ENCODE measurements at places on chromosomes 16 and 17.

DNA sequence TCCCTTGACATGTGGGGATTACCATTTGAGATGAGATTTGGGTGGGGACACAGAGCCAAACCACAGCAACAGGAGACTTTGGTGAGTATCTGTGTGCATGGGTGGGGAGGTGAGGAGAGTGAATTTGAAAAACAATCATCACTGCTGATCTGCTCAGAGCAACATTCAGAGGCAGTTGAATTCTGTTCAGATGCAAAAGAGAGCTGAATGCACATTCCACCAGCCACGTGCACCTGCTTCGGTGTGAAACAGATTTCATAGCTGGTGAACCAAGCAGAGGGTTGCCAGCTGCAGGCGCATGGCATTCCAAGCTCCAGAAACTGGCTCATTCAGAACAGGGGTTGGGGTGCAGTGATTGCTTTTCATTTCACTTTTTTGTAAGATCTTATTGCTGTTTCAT, 233.1 kb upstream of the FOXF1 start:
- DNase-seq: no peak

DNA sequence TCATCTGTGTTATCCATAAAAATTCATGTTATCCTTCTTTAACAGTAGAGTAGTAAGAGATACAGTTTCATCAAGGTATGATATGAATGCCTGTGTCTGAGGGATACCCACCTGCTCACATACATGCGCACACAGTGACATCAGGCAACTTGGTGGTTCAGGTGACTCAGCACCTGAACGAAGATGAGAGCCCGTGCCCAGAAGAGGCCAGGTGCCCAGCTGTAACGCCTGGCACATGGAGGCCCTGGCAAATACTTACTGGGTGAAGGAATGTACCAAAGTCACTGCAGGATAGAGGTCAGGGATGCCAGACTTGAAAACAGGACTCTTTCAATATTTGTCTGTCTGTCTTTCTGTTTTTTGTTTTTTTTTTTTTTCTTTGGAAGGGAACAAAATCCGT, 72.6 kb upstream of the LGALS9 start:
- DNase-seq: no peak

GRCh38 chr17:74404218-74404617, 27.7 kb upstream of the GPRC5C start:
- DNase-seq: no peak

- DNase-seq: no peak
These were observed 22.7 kb downstream of the BCO1 start for GRCh38 chr16:81261049-81261648.

DNA sequence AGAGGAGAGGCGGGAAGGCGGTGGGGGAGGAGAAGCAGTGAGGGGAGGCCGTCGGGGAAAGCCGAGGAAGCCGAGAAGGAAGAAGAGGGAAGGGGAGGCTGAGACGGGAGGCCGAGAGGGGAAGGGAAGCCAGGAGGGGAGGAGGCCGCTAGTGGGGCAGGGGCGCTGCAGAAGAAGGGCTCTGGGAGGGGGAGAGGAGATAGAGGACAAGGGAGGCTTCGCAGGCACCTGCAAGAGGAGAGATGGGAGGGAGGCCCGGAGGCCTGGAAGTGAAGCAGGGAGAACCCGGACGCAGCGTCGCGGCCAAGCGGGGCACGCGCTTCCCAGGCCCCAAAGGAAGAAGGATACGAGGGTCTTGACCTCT, 2.3 kb downstream of the C17orf58 start:
- no peak for DNase-seq

DNA sequence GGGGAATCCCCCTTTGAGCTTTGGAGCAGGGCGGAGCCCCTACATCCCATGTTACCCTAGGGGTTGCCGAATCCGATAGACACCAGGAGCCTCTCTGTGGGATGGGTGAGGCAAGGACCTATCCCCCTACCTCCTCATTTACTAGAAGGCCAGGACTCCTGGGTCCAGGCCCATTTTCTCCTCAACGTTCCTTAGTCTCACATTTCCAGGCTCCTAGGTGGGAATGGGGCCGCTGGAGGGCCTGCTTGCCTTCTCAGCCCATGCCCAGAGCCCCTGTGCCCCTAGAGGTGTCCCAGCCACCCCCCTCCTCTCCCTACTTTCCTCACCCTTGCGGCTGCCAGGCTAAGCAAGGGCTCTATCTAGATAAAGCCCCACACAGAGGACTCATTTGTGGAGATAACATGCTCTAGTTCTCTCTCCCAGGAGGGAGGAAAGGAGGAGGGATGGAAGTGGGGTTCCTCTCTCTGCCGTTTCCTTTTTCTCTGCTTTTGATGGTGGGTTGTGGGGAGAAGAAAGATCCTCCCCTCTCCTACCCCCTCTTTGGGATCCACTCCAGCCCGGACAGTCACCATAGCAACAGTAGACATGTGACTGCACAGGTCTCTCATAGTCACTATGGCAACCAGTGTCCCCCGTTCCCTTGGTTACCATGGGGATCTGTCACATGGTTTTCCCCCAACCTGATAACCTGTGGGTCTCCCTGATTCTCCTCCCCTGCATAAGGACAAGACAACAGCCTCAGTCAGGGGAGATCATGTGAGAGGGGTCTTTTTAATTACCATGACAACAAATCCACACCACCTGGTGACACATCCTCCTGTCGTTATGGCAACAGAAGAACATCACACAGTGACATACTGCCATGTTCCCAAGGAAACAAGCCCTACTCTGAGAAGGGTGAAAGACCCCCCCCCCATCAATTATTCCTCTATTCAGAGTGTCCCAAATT, 5.2 kb downstream of the CACNA1G start:
- peak; percentile 59 for DNase-seq

GRCh38 chr17:2380226-2380922, 20.5 kb downstream of the MNT start:
- DNase-seq: no peak

DNA sequence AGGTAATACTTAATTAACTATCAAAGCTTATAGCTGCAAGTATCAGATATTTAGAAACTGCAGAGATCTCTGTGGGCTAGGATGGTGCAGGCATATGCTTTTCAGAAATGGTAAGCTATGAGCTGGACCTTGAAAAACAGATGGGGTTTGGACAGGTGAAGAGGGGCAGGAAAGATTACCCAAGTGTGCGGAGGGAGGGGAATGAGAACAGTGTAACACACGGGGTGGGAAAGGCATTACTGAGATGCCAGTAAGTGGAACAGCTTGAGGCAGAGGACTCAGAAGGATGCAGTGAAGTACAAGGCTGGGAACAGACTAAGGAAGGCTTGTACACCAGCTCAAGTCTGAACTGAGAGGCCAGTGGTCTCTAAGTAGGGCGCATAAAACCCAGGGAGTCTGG, 22.1 kb upstream of the EVPL start:
- no peak for DNase-seq

DNA sequence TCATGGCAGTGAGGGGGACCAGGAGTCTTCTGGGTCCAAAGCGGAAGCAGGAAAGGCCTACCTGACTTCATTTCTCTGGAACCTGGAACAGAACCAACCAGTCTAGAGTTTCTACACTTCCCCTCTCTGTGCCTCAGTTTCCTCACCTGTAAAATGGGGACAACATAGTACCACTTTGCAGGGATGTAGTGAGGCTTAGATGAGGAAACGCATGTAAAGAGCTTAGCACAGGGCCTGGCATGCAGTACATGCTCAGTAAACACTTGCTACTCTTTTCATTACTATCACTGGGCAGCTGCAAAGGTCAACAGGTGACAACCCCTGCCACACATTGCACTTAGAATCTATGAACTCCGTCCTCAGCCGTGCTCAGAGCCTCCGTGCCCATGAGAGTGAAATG, 24.2 kb downstream of the MYO15A start:
- no peak for DNase-seq

DNA sequence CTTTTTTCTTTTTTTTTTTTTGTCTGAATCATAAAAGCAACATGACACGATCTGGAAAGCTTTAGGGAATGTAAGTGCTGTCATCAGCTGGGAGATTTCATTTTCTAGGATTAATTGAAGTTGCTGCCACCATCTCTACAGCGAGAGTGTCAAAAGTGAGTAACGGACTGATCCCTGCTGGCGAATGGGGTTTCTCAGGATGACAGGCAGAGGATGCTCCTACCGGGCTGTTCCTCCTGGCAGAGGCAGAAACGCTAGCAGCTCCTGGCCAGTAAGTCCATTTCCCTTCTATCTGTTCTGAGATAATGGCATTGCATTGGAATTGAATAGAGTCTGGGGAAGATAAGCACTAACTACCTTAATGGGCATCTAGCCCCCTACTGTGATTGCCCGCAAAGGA, 80.5 kb upstream of the KIFC3 start:
- DNase-seq: no peak

- DNase-seq: no peak
These were observed 83.7 kb upstream of the ZNF469 start for GRCh38 chr16:88298833-88299745.

DNA sequence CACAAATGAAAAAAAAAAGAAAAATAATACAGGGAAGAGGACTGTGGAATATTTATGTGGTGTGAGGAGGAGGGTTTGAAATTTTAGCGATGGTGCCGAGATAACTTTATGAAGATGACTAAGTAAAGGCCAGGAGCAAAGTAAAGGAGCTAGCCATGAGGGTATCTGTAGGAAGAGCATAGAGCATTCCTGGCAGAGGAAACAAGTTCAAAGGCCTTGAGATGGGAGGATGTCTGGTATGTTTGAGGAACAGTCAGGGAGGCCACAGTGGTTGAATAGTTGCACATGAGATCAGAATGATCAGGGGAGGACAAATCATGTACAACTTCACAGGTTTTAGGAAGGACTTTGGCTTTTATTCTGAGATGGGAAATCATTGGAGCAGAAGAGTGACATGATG, 4.2 kb downstream of the CYB5B start:
- DNase-seq: no peak

DNA sequence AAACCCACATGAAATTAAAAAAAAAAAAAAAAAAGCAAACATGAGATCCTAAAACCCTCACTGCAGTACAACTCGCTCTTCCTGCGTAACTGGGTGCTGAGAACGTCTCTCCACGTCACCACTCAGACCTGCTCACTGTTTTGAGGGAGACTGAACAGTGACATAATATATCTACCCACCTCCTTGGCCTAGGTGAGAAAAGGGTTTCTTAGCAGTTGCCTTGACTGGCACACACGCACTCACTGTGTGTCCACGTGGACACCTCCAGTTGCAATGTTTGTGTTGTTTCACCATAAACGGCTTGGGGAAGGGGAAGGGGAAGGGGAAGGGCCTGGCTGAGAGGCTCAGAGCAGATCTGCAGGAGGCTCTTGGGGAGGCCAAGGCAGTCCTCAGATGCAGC, 32.0 kb downstream of the FANCA start:
- DNase-seq: no peak

DNA sequence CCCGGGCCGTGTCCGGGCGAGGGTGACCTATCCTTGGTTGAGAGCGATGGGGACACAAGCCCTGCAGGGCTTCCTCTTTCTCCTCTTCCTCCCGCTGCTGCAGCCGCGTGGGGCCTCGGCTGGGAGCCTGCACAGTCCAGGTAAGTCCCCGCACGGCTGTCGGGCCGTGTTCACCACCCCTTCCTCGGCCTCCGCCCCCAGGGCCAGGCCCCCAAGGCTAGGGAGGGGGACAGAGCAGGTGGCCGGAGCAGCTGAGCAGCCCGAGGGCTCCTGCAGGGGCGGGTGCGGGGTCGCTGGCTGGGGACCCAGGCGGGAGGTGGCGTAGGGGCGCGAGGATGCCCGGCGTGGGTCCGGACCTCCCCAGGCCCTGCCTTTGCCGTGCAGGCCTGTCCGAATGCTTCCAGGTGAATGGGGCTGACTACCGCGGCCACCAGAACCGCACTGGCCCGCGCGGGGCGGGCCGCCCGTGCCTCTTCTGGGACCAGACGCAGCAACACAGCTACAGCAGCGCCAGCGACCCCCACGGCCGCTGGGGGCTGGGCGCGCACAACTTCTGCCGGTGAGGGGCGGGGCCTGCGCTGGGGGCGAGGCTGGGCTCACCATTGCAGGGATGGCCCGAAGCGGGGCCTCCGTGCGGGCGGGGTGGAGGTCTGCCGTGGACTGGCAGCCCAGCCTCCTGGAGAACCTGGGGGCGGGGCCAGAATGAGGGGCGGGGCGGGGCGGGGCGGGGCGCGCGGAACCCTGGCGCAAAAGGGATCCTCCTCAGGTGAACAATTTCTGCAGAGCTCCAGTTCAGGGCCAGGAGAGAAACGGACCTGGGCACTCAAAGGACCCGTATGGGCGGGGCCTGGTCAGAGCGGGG, 631 bp downstream of the KREMEN2 start:
- DNase-seq: peak; percentile 84

DNA sequence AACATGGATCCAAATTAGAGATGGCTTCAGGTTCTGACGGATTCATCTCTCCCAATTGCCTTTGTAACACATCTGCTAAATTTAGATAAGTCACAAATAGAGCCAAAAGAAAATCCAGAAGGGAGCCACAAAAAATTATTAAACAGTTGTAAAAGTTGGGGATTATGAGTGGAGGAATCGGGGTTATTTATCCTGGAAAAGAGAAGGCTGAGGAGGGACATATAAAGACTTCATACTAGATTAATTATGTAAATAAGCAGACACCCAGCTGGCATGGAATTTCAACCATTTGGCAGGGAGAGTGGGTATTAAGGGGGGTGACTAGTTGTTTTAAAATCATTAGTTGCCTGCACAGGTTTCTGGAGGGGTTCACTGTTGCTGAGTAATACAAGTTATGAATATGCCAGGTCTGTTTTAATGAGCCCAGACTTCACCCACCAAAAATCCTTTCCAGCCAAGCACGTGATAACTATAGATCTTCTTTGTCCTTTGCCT, 89.6 kb downstream of the CDH13 start:
- DNase-seq: no peak

- no peak for DNase-seq
These were observed 15.0 kb upstream of the NTN1 start for GRCh38 chr17:9006175-9006767.
